ENCODE measurements at places on chromosomes 4 and X.

GRCh38 chr4:142350871-142351270 lies 495.2 kb downstream of the INPP4B start:
- no peak for DNase-seq

- no peak for DNase-seq
Measured at GRCh38 chr4:102530986-102531385, 29.8 kb downstream of the NFKB1 start.

- no peak for DNase-seq
Measured at GRCh38 chr4:177052211-177052934, 257.3 kb upstream of the NEIL3 start.

GRCh38 chr4:134382478-134383227 lies 181.1 kb upstream of the PABPC4L start:
- no peak for DNase-seq

DNA sequence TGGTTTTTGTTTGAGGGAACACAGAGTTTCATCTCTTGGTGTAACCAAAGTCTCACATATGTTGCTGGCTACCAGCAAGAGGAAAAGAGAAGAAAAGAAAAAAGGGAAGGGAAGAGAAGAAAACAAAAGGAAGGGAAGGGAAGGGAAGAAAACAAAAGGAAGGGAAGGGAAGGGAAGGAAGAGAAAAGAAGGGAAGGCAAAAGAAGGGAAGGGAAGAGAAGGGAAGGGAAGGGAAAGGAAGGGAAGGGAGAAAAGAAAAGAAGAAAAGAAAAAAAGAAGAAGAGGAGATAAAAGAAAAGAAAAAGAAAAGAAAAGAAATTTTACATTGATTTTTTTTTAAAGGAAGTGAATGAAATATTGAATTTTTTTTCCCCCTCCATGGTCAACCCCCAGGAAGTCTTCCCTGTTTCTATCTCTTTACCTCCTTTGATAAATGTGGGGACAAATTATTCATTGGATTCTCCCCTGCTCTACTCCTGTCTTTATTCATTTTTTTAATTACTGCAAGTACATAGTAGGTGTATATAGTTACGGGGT lies 228.0 kb downstream of the SHOX start:
- DNase-seq, result no peak

DNA sequence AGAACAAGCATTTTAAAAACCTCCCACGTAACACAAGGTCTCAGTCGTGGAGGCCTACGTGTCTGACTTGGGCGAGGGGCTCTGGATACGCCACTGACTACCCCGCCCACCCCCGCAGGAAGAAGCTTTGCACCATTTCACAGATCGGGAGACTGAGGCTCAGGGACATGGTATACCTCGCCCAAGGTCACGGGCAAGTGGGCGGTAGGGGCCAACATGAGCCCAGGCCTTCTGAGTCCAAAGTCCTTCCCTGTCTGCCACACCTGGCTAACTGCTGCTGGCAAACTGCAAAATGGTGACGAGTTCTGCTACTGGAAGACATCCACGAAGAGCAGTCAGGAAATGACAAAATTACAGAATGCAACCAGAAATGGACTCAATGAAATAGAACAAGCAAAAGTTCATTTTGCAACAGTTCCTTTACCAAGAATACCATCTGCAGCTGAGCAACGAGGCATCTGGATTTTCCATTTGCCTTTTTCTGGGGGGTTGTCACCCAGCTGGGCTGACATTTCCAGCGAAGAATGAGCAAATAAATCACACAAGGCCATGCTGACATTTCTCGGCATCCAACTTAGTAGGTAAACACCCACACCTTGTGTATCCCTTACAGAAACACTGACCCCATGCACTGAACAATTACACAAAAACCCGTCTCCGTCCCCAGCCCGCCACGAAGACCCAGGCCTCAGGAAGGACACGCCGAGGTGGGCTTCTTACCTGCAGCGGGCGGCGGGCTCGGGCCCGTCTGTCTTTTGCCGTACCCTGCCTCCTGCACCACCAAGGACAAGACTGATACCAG lies 70.2 kb upstream of the AFAP1 start:
- DNase-seq, result peak; percentile 30

- no peak for DNase-seq
Measured at GRCh38 chrX:43604753-43605152, 51.3 kb upstream of the MAOA start.

DNA sequence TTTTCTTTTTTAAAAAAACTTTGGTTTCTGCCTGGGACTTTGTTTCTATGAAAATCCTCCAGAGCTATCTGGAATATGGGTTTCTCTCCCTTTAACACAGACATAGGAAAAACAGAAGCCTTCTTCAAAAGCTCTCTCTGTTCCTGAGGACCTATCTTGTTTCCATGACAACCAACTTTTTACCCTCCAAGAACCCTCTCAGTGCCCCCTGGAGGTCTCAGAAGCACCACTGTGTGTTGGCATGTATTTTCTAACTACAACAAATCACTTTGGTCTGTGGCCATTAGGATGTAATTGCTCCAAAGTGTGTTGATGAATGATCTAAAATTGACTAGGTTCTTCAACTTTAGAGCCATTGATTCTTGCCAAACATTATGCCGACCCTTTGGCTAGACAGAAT lies 1331.6 kb downstream of the ADGRL3 start:
- DNase-seq, result no peak

- no peak for DNase-seq
Measured at GRCh38 chr4:111323916-111324315, 701.0 kb upstream of the PITX2 start.

DNA sequence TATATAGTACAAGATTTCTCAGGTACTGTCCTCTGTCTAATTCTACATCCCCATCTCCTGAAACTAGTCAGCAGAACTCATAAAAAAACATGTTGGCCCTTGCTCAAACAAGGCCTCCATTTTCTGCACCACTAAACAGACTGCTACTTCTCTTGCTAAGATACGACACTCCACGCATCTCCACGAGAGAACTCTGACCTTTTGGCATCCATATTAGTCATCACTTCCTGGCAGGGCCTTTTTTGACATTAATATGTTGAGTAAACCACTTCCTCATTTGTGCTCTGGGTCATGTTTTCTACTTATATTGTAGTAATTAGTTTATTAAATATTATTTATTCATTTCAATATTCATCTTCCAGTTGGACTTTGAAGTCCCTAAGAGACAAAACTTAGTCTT lies 65.6 kb downstream of the DCAF8L1 start:
- no peak for DNase-seq

GRCh38 chrX:43083016-43083415 lies 305.1 kb upstream of the PPP1R2C start:
- no peak for DNase-seq

GRCh38 chrX:63439580-63439979 lies 88.4 kb upstream of the SPIN4 start:
- DNase-seq, result no peak

GRCh38 chrX:39427906-39428305 lies 626.6 kb downstream of the MID1IP1 start:
- DNase-seq, result no peak

- no peak for DNase-seq
Measured at GRCh38 chrX:107827852-107828251, 2.2 kb downstream of the MID2 start.

DNA sequence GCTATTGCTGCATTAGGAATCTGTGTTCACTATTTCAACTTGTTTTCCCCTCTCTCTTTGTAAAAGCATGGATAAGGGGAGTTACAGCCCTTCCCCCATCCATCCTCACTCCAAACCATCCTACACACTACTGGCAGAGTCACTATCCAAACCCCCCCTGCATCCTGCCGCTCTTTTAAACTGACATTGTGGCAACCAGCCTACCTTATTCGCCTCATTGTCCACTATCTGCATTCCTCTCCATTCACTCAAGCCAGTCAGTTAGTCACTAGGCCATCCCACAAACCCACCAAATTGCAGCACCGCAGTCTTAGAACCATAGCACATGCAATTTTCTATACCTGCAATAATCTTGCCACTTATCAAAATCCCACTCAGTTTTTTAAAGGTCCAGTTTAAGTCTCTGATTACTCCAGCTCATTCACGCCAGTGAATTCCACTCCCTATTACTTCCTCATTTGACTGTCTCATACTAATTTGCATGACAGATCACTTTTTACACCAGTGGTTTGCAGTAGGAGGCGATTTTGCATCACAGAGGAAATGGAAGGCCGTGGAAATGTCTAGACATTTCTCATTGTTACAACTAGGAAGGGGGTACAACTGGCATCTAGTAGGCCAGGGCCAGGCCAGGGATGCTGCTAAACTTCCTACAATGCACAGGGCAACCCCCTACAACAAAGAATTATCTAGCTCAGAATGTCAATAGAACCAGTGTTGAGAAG lies 181.8 kb downstream of the HS6ST2 start:
- DNase-seq, result no peak

DNA sequence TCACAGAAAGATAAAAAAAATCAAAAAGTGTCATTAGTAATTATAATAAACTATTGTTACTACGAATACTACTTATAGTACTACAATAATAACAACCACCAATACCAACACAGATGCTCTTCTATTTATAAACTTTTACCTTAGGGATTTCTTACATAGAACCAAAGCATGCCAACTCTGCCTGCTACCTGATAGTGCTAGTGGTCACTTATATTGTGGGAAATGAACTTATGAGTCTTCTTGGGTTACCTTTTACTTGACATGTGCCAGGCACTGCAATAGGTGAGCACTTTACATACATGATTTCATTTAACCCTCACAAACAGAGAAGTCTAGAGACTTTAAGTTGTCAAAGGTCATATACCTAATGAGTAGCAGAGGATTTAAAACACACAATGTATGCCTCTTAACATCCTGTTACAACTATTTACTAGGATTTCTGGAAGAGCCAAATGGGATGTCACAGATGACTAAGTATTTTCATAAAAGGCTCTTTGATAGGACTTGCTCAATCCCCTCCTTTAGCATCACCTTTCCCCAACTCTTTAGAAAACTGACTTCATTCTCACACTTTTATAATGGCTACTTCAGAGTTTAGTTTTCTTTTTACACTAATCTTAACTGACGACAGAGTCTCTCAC lies 265.2 kb downstream of the CHIC1 start:
- no peak for DNase-seq

- DNase-seq, result no peak
Measured at GRCh38 chr4:5921981-5922380, 29.1 kb upstream of the CRMP1 start.

- DNase-seq, result no peak
Measured at GRCh38 chr4:16627999-16628398, 270.4 kb downstream of the LDB2 start.

DNA sequence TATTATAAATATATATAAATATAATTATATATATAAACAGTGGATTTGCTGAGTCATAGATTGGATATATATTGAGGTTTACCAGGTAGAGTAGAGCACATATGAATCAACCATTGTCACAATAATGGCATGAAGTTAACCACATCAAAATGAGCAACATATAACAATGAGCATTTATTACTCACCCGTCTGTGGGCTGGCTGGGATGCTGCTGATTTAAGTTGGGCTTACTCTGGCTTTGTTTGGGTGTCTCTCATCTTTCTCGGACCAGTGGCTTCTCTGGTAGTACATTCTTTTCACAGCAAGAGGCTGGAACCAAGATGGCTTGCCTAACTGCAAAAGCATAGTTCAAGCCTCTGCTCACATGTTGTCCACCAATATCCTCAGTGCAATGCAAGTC lies 111.7 kb upstream of the TAPT1 start:
- no peak for DNase-seq

DNA sequence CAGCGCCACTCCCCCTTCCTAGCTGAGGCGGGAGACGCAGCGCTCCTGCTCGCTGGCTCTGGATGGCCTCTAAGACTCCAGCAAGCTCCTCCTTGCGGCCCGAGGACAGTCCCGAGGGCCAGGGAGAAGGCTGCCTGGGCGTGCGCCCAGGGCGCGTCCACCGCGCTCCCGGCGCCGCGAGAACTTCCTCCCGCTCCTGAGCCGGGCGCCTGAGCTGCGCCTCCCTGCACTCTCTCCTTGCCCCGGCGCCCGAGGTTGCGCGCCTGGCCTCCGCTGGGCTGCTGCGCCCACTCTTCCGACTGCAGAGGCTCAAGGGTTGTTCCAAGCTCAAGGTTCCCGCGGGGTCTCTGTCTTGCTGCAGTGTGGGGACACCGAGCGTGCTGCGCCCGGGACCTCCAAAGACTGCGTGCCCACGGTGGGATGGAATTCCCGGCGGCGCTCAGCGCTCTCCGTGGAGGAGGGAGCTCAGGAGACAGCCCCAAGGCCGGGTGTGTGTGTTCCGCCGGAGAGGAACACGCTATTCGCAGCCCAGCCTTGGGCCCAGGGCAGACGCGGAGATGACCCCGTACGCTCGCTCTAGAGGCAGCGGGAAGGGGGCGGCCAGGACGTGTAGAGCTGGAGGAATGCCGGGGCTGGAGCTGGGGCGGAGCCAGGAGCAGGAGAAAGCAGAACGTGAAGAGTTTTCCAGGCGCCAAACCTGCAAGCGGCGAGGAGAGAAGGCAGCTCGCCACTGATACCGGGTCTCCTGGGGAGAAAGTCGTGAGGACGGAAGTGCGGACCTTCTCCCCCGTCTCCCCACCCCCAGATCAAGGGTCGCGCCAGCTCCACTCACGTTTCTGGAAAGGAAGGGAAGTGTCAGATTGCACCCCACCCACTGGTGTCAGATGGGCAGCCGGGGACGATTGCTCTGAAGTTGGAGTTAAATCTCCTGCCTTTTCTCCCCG lies at the start of gene ARHGAP6:
ARHGAP6 (minus strand) TSS at position 753 of the 944 bp plus-strand sequence. CDS start 1,092 bp downstream, outside the sequence.
- peak; percentile 80 for DNase-seq

- no peak for DNase-seq
Measured at GRCh38 chr4:153026591-153027346, 90.6 kb downstream of the FHDC1 start.

DNA sequence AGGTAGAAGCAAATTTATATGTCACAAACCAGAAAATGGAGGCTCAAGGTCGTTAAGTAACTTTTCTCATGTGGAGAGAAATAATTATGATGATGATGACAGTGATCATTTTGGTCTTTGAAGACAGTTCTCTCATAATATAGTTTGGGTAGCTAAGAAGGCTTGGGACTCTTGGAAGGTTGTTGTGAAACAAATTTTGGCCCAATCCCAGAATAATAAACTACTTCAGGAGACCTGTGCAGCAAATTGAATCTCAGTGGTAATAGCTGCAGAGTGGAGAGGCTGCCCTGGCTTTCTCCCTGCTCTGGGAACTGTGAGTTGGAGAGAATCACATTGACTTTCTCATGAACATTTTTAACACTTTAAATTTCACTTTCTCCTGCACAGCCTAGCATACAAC lies 217.2 kb upstream of the BOD1L1 start:
- no peak for DNase-seq

DNA sequence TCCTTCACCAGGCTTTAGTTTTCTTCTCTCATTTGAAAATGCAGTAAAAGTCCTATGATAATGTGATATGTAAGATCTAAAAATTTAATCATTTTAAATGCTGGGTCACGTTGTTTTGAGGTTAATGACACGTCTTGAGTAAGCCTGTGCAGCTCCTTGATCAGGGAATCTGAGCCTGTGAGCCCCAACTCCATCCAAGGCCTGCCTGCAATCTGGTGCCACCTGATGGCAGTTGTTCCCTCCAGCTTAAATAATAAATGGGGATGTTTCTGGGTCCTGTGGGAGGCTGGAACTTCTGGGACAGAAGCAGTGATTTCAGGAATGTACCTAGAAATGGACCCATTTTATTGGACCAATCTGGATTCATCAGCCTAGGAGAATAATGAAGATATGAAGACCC lies 455.4 kb upstream of the ADGRL3 start:
- DNase-seq, result no peak

GRCh38 chr4:70313736-70314135 lies 21.0 kb upstream of the CABS1 start:
- DNase-seq, result peak; percentile 7
